Stimulated activated CD8-positive, alpha-beta memory T cell treated with anti-CD3 and anti-CD28 coated beads, Interleukin-15, amount 100 ng/mL, for 4 hours (primary cell): ENCODE measurements at places on chromosomes 4 and X.

DNA sequence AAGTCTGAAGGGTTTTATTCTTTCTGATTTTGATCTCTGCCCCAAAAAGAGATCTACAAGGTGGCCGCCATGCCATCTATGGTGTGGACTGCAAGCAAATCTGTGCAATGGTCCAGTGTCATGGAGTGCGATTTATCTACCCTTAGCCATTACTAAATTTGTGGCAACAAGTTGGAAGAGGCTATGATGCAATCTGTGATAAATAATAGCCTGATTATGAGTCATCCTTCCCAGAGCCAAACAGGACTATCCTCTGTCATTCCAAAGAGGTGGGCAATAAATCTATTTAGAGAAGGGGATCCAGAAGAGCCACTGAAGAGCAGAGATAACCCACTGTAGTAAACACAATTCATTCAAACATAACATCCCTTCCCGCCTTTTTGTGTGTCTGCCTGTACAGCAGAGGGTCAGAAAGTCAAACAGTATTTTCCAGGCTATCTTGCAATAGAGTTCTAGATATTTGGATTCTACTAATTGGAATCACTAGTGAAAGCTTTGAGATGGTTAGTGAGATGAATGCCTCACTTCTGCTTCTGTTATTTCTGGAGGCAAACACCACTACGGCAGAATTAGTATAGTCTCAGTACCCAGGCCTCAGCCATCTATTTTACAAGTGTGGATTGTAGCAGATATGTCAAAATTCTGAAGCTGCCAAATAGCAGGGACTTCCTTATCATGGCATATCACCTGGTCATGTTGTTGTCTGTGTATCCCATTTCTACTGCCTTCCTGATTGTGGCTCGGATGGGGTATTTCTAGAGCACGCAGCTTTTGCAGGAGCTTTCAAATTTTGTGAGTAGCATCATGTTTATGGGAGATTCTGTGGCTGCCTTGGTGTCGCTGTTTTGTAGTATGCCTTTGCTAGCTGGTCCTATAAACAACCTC is 192.0 kb downstream of the SMIM20 start:
- DNase-seq = no peak

GRCh38 chrX:68238568-68238967 is 194.7 kb downstream of the OPHN1 start:
- DNase-seq = no peak

DNA sequence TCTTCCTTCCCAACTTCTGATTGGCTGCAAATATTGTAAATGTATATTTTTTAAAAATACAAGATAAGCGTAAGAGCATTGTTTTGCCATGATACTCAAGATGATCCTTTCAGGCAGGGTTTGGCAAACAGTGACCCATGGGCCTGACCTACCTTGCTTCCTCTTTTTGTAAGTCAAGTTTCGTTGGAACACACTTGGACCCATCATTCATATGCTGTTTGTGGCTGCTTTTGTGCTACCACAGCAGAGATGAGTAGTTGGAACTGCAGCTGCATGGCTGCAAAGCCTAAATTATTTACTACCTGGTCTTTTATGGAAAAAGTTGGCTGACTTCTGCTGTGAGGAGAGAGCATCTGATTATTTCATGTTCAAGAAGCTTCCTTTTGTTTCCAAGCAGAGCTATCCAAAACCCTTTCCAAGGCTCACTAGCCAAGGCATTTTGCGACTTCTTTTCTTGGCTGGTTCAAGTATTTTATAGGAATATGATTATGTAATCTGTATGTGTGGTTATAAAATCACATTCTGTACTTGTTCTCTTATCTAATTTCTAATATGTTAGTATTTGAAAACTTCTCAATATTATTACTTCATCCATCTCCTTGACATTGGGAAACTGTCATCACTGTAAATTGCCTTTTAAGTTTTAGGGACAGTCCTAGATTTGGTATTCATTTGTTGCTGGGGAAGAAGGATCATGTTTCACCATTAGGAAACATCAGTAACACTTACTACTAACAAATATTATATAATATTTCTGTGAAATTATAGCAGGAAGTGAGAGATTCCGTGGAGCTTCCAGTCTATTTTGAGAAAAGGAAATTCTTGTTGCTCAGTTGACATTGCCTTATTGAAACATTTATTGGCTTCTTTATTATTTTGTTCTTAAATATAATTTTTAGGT is 109.2 kb downstream of the ARHGAP10 start:
- DNase-seq = no peak

- DNase-seq = no peak
Measured at GRCh38 chrX:7247346-7247745, 99.4 kb upstream of the PUDP start.

GRCh38 chrX:56764975-56765791 is 36.1 kb downstream of the NBDY start:
- DNase-seq = no peak

- no peak for DNase-seq
Measured at GRCh38 chr4:66575008-66575696, 904.9 kb upstream of the EPHA5 start.

DNA sequence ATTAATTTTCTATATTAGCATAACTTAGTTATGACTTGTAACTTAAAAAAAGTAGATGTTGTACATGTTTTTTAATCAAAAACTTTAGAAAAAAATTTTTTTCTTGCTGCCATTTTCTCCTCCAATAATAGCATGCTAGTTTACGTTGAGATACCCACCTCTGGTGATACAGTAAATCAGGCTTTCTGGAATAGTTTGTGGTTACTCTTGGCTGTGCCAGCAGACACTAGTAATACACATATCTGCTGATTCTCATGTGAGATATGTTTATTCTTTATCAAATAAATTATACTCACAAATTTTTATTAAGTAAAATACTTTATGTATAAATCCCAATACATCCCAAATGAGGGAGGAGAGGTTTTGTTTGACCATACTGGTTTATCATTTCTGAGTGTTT is 117.3 kb downstream of the KLHL8 start:
- no peak for DNase-seq

DNA sequence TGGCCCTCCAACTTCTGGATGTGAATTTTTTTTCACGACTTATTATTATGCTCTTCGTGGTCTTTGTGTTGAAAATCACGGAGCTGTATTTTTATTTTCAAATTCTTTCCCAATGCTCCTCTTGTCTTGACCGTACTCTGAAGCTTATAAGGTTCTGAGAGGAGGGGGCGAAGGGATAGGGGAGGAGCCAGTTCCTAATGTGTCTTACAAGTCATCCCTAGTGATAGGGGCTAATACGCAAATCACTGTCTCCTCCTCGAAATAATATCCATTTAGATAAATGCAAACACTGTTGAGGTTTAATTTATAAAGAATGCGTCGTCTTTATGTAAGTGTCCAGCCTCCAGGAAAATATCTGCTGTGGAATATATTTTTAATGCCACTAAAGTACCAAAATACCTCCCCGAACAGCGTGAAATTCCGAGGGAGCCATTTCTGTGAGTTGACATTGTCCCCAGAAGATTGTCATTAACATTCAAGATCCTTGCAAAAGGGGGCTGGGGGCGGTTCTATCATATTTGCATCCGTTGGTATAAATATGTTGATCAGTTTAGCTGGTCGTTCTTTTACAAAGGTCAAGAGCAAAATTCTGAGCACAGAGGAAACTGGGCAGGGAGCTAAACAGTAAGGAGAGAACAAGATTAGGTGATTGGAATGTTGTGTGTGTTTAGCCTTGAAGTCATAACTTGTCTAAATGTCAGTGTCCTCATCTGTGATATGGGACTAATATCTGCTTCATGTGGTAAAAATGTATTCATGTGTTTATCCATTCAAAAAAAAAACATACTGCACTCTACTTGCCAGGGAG is 3.7 kb upstream of the FAT1 start:
- no peak for DNase-seq
